ENCODE measurements at places on chromosomes 12 and 14.
A peak's percentile ranks its signal among the peaks of the same experiment; 100 is the strongest.

DNA sequence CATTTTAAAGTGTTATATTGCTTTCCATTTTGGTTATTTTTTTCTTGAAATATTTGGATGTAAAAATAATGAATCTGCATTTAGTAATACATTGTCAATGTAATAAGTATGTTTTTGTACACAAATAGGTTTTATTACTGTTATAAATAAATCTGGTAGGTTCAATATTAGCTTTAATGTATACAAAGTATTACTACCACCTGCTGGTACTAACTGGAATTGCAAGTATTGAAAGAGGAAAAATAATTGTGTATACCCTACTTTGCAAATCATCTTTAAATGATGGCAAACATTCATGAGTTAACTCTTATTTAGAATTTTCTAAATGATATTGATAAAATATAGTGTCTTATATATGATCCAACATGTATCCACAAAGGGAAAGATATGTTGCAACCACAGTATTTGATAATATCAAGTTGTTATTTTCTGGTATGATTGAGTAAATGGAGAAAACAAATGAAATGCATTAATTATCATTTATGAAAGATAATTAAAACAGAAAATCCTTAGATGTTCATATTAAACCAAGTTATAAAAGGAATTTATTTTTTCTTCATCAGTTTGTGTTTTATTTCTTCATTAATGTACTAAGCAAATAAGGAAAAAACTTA lies 3.2 kb downstream of the OR4K2 start:
- peak; percentile 62 for DNase-seq

DNA sequence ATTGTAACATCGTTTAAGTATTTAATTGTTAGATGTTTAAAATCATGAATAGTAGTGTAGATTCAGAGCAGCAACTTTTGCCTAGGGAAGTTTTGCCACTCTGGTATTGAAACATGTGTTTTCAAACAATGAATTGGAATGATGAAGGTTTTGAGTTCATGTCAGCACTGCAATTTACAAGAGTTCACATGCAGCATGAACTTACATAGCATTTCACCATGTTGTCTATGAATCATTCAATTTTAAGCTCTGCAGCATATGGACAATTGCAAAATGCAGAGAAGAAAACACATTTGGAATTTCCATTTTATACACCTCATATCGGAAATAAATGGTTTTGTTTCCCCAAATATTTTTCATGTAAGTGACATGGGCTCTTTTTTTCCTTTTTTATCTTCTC lies 170.7 kb upstream of the CDKN3 start:
- DNase-seq, result no peak

DNA sequence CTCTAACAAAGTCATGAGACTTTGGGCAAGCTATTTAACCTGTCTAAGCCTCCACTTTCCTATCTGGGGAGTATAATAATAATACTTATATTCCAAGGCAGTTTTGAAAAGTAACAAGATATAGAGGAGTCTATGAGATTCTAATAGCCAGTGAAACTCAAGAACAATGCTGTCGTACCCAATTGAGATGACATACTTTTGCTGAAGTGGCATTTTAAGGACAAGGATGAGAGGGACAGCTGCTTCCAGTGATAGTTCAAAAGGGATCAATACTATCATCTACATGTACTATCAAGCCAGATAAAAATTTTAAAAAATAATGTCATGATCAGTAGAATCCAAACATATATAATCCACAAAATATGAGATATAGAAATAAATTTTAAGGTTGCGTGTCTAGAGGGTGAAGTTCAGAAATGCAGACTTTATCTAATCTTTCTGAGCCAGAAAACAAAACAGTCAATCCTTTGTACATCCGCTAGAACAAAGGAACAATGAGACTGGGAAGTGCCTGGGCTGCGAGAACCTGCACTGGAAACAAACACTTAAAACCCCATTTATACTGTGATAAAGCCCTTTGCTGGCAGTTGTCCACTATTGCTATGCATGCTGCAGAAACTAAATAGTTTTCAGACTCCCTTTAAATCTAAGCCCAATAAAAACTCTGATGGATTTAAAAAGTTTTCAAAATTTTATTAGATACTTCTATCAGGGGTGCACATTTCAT lies 38.6 kb downstream of the PTPRB start:
- no peak for DNase-seq

DNA sequence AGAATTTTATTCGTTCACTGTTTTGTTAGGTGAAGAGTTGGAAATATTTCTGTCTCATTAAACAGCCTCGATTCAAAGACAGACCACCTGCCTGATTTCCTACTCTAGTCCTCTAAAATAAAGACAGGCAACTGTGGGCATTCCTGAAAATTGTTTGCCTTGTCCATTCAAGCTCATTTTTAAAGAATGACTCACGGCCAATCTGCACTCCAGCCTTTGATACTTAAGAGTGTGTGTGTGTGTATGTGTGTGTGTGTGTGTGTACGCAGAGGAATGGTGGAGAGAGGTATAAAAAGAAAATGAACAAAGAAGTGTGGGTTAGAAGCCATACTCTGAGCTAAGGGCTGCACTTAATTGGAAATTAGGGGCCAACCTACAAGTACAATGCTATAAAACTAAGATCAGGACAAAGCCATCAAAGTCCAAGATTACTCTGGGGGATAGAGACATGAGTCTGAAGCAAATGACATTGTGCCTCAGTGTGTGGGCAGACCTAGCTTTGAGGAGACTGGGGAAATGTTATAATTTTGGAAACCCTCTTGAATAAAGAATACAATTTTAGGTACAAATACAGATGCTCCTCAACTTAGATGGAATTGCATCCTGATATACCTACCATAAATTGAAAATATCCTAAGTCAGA lies 45.6 kb upstream of the SOCS2 start:
- DNase-seq, result peak; percentile 72

- DNase-seq, result no peak
Observed at GRCh38 chr12:28132398-28132797, 57.9 kb upstream of the CCDC91 start.

DNA sequence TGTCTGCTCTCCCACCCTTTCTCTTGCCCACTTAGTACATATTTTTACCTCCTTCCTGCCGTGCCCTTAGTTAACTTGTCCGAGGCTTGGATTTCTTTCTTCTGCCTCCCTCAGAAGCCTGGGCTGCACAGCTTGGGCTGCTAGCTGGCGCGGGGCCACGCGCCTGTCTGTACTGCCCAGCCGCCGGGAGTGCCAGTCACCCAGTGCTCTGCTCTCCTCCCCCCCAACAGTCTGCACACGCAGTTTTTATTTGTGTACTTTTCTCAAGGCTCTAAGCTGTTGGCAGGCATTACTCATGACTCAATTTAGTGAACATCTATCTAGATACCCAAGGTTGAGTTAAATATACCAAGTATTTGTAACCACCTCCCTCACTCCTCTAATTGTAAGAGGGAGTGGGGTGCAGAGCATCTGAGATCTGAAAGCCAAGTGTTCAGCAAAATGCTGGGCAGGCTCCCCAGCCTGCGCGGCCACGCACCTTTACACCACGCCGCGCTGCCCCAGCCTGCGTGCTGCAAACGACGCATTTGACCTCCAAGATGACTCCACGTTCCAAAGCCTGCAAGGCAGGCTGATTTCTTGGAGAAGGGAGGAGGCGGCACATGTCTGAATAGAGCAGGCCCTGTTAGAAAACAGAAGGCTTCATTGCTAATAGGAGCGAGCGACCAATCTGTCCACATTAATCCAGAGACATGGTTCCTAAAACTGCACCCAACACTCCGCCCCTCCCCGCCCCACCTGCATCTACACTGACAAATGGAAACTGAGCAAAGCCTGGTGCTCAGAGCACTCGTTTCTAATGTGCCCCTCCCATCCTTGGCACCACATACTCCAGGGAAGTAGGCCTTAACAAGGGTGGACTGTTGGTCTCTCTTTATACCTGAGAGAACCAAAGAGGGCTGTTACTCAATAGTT lies 18.2 kb upstream of the CACNA2D4 start:
- DNase-seq, result peak; percentile 90

GRCh38 chr12:79546466-79547043 lies 144.2 kb downstream of the PAWR start:
- no peak for DNase-seq

- peak; percentile 66 for DNase-seq
Observed at GRCh38 chr12:131827961-131828534, at the start of gene MMP17. TSS of gene MMP17 (plus strand) at chr12:131828393. CDS start at chr12:131828495, 102 bp downstream.

All from myocyte (in vitro differentiated cells).